ENCODE measurements at places on chromosomes 1 and 21. TPM values are rescaled to one million over a fixed set of nuclear protein-coding genes. Genes with fewer than 3 reads are reported as not detected.

PLA2G2A gene
- 181 TPM for total RNA-seq

TNFSF4 gene
- 1.5 TPM for total RNA-seq

CFHR3 gene
- total RNA-seq = 0.24 TPM

TTLL7 gene
- total RNA-seq = 20.3 TPM

GRCh38 chr1:67853704-67854103 lies 20.4 kb upstream of the GNG12 start:
- H3K36me3 ChIP-seq = no peaks in the 10 kb centered on the region
- H3K4me3 ChIP-seq = no peak overlapping the region
- H3K4me1 ChIP-seq = peaks cover 9% of the 10 kb centered on the region
- H3K27ac ChIP-seq = no peak overlapping the region
- no peaks in the 10 kb centered on the region for H3K27me3 ChIP-seq
- DNase-seq = peak; percentile 48

GRCh38 chr1:215623162-215623561 lies 56.1 kb downstream of the KCTD3 start:
- H3K4me1 ChIP-seq = no peaks in the 10 kb centered on the region
- no peak overlapping the region for H3K4me3 ChIP-seq
- H3K27ac ChIP-seq = no peak overlapping the region
- H3K36me3 ChIP-seq = peaks cover 37% of the 10 kb centered on the region
- DNase-seq = no peak

DNA sequence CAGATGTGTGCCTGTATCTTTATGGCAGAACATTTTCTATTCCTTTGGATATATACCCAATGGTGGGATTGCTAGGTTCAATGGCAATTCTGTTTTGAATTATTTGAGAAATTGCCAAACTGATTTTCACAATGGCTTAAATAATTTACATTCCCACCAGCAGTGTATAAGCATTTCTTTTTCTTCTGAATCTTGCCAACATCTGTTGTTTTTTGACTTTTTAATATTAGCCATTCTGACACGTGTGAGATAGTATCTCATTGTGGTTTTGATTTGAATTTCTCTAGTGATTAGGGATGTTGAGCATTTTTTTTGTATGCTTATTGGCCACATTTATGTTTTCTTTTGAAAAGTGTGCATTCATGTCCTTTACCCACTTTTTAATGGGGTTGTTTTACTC lies 864.3 kb upstream of the ADAMTS5 start:
- no peak overlapping the region for H3K4me3 ChIP-seq
- H3K36me3 ChIP-seq = no peaks in the 10 kb centered on the region
- H3K4me1 ChIP-seq = no peaks in the 10 kb centered on the region
- no peak for DNase-seq

- peak overlapping the region; percentile 70 for H3K27ac ChIP-seq
- DNase-seq = no peak
- peaks cover 59% of the 10 kb centered on the region for H3K4me1 ChIP-seq
- H3K27me3 ChIP-seq = no peaks in the 10 kb centered on the region
- no peak overlapping the region for H3K4me3 ChIP-seq
- H3K36me3 ChIP-seq = no peaks in the 10 kb centered on the region
Observed at GRCh38 chr1:234911787-234912186, 216.8 kb downstream of the TOMM20 start.

DNA sequence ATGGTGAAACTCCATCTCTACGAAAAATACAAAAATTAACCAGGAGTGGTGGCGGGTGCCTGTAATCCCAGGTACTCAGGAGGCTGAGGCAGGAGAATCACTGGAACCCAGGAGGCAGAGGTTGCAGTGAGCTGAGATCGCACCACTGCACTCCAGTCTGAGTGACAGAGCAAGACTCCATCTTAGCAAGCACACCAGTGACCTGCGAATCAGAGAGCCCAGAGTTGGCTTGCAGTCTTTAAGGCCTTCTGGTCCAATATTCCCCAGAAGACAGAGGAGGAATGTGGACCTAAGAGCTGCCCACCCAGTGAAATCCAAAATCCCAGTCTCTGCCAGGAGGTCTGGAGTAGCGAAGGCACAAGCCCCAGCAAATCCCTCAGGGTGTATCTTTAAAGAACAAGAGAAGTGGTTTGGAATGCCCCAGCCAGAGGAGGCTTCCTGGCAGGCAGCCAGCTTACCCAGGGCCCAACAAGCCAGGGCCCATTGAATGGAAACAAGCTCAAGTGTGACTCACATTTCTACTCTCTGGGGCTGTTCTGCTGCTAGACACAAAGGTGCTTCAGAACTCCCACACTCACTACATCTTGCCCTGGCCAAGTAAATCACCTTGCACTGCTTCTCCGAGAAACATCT lies 23.9 kb downstream of the GPR161 start:
- H3K27me3 ChIP-seq = no peaks in the 10 kb centered on the region
- H3K36me3 ChIP-seq = no peaks in the 10 kb centered on the region
- no peak overlapping the region for H3K27ac ChIP-seq
- no peak for DNase-seq

GRCh38 chr1:227947676-227948492 lies at the start of gene WNT9A:
Gene WNT9A (minus strand): TSS chr1:227947932. CDS start chr1:227947887, 45 bp downstream.
- H3K4me1 ChIP-seq = peaks cover 37% of the 10 kb centered on the region
- no peaks in the 10 kb centered on the region for H3K36me3 ChIP-seq
- peaks cover 19% of the 10 kb centered on the region for H3K27me3 ChIP-seq
- peak within 1 kb of the TSS; percentile 62 for H3K4me3 ChIP-seq
- no peak for DNase-seq

- peaks cover 7% of the 10 kb centered on the region for H3K27me3 ChIP-seq
- no peak for DNase-seq
- no peak overlapping the region for H3K4me3 ChIP-seq
- no peaks in the 10 kb centered on the region for H3K4me1 ChIP-seq
- no peak overlapping the region for H3K27ac ChIP-seq
Observed at GRCh38 chr1:18829671-18830070, 29.8 kb downstream of the TAS1R2 start.

GRCh38 chr1:174988986-174989385 lies 10.8 kb upstream of the CACYBP start:
- H3K27me3 ChIP-seq = no peaks in the 10 kb centered on the region
- DNase-seq = no peak
- no peak overlapping the region for H3K4me3 ChIP-seq
- peaks cover 27% of the 10 kb centered on the region for H3K36me3 ChIP-seq
- H3K4me1 ChIP-seq = peaks cover 13% of the 10 kb centered on the region
- no peak overlapping the region for H3K27ac ChIP-seq

GRCh38 chr1:247180581-247180980 lies 8.8 kb upstream of the ZNF124 start:
- no peak for DNase-seq
- no peaks in the 10 kb centered on the region for H3K27me3 ChIP-seq
- no peaks in the 10 kb centered on the region for H3K36me3 ChIP-seq
- no peak overlapping the region for H3K4me3 ChIP-seq
- H3K27ac ChIP-seq = no peak overlapping the region

DNA sequence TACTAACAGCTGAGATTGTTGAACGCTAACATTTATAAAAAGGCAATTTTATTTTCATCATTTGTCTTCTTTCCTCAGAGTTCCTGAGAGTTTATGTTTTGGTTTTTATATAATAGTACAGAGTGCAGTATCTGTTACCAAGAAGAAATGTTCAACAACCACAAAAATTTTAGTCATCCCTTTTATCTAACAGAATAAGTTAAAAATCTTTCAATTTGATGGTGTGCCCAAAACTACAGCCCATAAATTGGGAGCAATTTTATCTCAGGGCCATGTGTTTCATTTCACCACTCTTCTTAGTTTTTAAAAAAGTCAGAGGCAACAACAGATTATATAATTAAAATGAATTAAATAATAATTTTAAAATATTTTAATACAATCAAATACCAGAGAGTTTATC lies 37.1 kb downstream of the NEXN start:
- H3K27ac ChIP-seq = no peak overlapping the region
- no peaks in the 10 kb centered on the region for H3K27me3 ChIP-seq
- H3K4me3 ChIP-seq = no peak overlapping the region
- DNase-seq = no peak

DNA sequence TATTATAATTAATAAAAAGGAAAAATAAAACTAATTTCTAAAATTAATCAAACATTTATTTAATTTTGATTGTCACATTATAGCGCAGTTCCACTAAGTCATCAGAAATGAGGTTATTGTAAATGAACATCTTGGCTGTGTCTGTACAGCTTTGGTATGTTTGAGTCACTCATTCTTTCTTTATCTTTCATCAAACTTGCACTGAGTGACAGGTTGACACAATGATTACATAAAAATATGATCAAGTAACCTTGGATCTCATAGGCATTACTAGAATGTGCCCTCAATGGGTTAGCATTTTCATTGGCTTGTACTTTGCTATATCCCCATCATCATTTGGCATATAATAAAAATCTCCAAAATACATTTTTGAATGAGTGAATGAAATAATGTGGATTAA lies 1353.2 kb upstream of the ADGRL2 start:
- H3K36me3 ChIP-seq = no peaks in the 10 kb centered on the region
- no peaks in the 10 kb centered on the region for H3K27me3 ChIP-seq
- no peaks in the 10 kb centered on the region for H3K4me1 ChIP-seq

Measured in lower lobe of right lung (tissue), 2 donors.